KG1 (cell line): ENCODE measurements at places on chromosomes 5 and 9.

DNA sequence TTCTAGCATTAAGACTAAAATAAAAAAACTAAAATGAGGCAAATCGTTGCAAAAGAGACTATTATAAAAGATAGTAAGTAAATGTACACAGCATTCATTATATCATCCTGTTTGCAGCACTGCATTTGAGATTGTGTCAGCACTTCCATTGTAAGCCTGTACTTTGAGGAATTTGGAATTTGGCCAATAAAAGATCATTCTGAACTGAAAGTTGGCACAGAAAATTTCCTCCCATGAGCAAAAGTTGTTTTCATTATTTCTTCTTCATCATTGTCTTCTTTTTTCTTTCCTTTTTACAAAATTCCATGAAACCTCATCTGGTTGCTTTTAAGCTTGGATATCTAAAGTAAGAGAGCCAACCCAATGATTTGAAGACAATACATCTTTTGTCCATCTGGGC, 199.3 kb upstream of the ADAMTSL1 start:
- DNase-seq = no peak

GRCh38 chr9:83906144-83906543, 15.1 kb downstream of the KIF27 start:
- no peak for DNase-seq

DNA sequence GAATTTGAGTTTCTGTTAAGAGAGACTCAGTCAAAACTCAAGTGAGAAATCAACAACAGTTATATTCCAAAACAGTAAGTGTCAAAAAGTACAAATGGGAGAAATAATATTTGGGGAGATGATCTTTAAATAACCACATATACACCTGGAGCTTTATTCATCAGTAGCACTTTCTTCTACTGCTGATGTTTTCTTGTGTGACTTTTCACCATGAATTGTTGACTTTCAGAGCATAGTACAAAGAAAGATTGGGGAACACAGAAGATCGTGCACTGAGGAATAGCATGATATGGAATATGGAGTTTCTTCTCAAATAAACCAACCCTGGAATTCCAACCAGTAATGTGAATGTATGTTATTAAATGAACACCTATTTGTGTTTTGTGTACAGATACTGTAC, 130.7 kb downstream of the MLLT3 start:
- DNase-seq = no peak

DNA sequence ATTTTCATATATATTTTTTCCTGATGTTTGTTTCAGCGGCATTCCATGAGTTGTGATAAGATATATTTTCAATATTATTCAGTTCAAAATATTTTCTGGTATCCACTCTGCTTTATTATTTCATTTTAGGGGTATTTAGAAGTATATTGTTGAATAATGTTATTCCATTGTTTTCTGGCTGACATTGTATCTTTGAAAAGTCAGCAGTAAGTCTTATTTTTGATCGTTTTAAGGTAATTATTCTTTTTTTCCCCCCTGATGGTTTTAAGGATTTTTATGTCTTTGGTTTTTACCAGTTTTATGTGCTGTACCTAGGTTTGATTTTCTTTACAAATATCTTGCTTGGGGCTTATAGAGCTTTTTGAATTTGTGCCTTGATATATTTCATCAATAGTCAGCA, 6.6 kb upstream of the GLRA1 start:
- DNase-seq = no peak

- no peak for DNase-seq
These were observed 65.4 kb upstream of the ARAP3 start for GRCh38 chr5:141747152-141748141.

DNA sequence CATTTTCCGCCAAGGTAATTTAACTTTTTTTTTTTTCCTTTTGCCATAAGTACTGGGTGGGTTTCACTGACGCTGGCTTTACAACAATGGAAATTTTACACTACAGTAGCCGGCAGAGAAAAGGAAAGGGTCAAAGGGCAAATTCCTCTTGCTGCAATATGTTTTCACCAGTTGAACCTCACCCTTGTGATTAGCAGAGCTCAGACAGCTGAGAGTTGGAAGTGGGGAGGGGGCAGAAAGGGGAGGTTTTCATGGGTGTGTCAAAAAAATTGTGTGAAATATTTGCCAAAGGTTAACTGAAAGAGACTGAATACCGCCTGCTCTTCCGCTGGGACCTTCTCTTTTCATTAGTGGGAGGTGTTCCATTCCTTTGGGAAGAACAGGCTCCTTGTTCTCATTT, 296.9 kb downstream of the ADAMTS6 start:
- DNase-seq = no peak

DNA sequence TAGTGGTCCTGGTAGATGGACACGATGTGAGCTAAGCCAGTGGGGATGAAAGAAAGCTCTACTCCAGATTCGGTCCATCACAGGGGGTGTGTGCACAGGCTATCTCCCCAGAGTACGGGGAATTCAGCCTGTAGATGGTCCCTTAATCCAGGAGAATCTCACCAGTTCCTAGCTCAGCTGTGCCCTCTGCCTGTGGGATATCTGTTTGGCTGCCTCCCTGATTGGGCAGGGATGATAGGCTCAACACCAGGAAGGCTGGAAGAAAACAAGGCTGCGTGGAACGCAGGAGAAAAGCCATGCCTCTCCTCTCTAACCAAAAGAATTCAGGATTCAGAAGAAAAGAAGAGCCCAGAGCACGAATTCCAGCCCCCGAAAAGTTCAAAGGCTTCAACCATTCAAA, 40.9 kb downstream of the VLDLR start:
- no peak for DNase-seq

- no peak for DNase-seq
These were observed 127.8 kb upstream of the CCDC152 start for GRCh38 chr5:42628821-42629220.

GRCh38 chr9:3719286-3719685, 193.5 kb upstream of the RFX3 start:
- no peak for DNase-seq

- no peak for DNase-seq
These were observed 242.9 kb upstream of the ZNF462 start for GRCh38 chr9:106620081-106620480.

DNA sequence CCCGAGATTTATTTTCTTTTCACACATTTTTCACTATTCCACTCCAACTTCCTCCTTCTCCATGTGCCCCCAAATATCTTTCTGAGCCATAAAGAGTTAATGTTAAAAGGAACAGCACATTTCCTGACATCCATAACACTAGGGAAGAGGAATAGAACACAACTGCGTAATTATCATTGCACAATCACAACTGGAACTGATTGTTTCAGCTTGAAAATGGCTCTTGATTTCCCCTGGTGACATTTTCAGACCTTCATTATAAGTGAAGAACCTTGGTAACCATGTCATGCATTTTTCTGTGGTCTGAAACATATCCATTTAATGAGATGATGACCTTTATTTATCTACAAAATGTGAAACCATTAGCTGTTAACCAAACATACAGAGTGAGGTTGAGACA, 82.4 kb downstream of the PCSK1 start:
- no peak for DNase-seq

GRCh38 chr9:113129884-113130283, 20.9 kb upstream of the SLC31A2 start:
- no peak for DNase-seq

DNA sequence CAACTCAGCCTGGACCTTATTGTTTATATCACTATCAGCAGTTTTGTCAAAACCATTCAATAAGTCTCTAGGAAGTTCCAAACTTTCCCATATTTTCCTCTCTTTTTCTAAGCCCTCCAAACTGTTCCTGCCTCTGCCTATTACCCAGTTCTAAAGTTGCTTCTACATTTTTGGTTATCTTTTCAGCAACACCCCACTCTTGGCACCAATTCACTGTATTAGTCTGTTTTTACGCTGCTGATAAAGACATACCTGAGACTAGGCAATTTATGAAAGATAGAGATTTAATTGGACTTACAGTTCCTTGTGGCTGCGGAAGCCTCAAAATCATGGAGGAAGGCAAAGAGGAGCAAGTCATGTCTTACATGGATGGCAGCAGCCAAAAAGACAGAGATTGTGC, 744.4 kb upstream of the ADAMTS16 start:
- no peak for DNase-seq

DNA sequence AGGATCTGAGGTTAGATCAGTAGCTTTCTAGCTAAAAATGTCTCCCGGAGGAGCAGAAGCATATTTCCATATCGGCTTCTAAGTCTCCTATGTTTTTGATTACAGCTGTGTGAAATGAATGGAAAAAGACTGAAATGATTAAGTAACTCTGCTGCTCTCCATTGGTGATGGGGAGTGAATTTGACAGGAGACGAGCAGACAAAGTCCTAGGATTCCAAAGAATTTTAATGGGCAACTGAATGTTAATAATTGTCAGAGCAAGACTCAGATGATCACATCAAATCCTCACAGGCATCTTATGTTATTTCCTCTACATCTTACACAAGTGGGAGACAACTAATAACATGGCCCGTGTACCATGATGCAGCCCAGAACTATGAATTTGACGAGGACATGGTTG, 66.8 kb downstream of the LIX1 start:
- DNase-seq = no peak

GRCh38 chr5:154850255-154851062, at the start of gene FAXDC2:
Gene FAXDC2, minus strand, starts transcription at chr5:154850603. Its CDS starts 12,425 bp downstream, at chr5:154838178.
- DNase-seq = no peak

DNA sequence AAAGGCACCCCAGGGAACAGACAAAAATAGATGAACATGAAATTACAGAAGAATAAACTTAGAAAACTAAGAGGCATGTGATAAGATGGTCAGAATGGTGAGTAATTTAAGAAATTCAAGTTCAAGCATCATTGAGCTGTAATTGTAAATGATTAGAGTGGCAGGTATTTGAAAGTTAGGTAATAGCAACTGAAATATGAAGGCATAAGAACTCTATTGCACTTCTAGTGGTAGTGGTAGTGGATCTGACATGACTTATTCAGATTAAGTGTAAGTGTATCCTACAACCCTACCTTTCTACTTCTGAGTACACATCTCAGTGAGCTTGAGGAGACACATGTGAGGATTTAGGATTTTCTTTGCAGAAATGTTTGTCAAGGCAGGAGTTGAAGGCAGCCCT, 192.9 kb upstream of the RIOK2 start:
- DNase-seq = no peak

DNA sequence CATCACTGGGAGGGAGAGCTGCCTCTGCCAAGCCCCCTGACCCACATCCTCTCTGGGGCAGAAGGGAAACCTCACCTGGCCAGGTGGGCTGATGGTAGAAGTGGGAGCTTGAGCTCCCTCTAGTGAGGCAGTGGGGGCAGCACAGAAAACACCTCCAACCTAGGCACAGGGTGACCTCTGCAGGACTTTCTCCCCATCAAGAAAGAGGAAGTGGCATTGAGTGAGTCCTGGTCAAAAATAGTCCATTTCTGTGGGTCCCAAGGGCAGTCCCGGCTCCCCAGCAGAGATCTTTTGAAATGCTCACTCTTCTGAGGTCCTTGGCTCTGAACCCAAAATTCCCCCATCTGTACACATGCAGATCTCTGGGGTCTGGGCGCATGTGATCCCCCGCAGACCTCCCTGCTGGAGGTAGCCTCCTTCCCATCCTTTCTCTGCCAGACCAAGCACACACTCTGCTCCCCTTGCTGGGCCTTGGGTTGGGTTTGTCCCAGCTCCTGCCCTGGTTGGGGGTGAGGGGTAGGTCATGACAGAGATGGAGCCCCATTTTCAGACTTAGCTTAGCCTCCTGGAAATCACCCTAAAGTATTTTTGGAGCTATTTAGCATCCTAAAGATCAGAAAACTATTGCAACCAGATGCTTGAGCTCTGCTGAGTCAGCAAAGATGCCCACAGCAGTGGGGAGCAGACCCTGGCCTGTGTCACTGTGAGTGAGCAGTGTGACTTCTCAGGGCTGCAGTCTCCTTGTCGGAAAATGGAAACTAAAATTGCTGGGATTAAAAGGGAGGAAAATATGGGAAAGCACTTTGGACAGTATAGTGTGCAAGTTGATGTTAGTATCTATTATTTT, 41.6 kb upstream of the LCP2 start:
- peak; percentile 12 for DNase-seq

DNA sequence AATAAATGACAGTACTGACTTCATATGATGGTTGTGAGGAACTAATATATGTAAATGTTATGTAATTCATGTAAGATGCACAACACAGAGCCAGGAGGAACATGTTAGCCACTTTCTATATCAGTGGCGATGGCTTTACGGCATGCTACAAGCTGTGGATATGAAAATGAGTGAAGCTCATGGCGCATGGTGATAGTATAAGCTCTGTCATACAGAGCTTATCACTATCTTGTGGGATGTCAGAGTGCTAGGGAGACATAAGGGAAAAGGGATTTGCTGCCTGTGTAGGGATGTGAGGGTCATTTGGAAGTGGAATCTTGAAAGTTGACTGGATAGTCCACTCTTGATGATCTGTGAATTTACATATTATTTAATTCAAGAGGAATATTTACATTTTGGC, 13.6 kb downstream of the CPEB4 start:
- no peak for DNase-seq

DNA sequence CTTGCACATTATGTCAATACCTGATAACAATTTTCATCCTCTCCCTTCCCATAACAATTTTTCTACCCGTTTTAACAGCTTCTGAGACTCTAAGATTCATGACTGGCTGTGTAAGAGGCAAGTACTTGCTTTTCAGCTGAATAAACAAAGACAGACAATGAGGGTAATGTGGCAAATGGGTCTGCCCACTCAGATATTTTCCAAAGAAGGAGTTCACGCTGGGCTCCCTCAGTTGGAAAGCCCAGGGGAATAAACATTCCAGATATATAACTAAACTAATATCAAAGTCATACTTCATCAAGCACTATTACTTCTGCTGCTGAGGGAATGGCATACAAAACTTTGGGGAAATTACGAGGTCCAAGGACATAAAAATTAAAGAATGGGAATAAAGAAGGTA, 24.4 kb downstream of the MEGF9 start:
- DNase-seq = no peak

DNA sequence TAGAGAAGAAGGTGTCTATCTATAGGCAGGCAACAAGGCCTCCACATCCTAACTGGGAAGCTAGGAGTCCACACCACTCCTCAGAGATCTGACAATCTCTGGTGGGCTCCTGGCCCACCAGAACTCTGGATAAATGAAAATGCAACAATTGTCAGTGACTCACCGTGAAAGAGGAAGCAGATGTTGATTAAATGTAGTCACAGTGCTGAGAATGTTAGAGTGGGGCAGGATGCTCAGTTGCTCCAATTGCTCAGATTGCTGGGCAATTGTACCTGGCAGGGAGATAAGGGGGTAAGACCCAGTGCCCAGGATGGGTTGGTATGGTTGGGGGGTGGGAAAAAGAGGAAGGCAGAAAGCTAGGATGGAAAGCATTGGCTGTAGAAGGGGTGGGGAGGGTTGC, 4.3 kb downstream of the CCL19 start:
- DNase-seq = no peak
